ENCODE measurements at places on chromosomes 13 and 19.

DNA sequence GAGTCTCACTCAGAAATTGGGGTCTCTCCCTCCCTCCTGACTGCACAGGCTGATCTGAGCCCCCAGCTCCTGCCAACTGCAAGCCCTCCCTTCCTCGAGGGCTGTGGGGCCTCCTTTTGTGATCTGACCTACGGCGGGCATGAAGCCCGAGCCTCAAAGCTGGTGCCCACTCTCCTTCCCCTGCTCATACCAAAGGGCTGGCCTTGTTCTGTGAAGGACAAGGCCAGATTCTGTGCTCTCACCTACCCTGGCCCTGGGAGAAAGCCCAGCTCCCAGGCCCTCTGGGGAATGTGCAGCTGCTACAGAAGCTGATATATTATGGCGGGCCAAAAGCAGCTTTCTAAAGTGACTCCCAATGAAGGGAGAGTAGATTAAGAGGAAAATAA, 9.0 kb upstream of the ECH1 start:
- DNase-seq: no peak

- no peak for DNase-seq
Measured at GRCh38 chr19:679418-680286, 3.5 kb downstream of the FSTL3 start.

DNA sequence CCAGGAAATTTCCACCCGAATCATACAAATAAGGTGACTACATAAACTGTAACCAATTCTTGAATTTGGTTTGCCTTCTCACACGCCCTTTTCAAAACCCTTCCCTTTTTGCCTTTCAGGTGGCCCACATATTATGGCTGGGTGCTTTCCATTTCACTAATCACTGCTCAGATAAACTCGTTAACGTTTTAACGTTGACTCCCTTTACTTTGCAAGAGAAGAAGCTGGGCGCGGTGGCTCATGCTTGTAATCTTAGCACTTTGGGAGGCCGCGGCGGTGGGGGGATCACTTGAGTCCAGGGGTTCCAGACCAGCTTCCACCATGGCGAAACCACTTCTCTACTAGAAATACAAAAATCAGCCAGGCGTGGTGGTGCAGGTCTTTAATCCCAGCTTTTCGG, 19.8 kb upstream of the ZNF91 start:
- no peak for DNase-seq

DNA sequence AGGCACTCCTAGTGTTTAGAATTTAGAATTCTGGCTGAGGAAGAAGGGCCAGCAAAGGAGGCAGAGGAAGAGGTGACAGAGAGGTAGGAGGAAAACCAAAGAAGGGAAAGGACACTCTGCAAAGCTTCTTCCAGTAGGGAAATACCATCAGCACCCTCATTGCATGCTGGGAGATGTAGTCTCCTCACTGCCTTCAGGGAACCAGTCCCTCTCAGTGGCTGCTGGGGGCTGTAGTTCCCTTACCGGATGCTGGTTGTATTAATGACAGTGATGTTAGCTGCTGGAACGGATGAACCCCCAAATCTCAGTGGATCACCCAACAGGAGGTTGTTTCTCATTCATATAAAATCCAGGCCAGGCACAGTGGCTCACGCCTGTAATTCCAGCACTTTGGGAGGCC, 10.1 kb downstream of the GRIN2D start:
- no peak for DNase-seq

- no peak for DNase-seq
Measured at GRCh38 chr19:56504581-56504980, 3.1 kb upstream of the ZNF471 start.

DNA sequence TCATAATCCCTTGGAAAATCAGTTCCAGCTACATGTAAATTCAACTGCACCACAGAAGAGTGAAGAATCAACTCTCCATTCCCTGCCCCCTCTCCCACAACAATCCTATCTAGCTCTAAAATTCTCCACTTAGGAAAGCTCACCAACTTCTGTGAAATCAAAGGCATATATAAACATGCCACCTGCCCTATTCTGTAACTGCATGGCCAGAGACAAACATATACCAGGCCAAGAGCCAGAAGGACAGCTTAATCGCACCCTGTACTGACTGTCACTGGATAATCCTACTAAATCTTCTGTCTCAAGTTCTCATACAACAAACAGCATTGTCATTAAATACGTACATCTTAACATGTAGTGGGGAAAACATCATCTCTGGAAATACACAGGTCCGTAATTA, 58.2 kb upstream of the EEF1AKMT1 start:
- DNase-seq: no peak

DNA sequence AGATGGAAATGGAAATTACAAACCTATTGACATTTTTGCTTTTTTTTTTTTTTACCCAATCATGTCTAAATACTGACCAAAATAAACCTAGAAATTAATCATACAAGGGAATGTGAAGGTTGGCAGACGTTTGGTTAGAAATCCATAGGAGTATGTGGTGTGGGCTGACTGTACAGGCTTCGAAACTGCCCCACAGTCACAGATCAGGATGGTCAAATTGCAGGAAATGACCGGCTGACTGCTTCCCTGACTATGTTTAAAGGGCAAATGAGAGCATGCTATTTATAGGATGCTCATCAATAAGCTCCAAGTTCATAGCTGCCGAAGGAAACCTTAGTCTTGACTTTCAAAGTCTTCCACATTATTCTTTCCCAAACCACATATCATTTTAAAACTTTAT, 118.4 kb downstream of the COG6 start:
- DNase-seq: no peak

DNA sequence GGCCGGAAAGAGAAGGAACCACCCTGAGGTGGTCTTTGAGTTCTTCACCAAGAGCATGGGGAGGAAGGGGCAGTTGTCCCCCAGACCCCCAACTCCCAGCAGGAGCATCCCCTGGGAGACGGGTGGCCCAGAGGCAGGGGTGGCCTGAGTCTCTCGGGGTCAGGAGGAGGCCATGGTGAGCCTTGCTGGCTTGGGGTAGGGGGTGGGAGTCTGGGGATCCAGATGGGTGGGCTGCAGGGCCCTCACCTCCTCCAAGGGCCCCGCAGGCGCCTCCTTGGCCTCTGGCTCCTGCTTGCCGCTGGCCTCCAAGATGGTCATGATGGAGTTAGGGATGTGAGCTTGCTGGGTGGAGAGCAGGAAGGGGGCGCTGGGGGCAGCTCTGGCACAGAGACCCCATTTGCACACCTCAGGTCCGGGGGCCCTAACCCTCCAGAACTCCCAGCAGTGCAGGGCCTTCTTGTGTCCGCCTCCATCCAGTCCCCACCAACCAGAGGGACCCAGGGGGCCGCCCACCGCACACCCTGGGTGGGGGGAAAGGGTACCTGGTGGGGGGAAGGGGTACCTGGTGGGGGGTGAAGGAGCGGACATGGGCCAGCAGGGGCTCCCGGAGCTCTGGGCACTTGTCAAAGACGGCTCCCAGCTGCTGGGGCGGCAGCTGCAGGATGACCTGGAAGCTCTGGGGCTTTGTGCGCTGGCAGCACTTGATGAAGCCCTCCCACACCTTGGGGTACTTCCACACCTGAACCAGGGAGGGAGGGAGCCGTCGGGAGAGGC, 1.3 kb upstream of the RSPH6A start:
- DNase-seq: no peak

GRCh38 chr19:40521276-40521675, 54.5 kb downstream of the SPTBN4 start:
- DNase-seq: no peak

GRCh38 chr19:46967578-46968032, 52.0 kb upstream of the NPAS1 start:
- no peak for DNase-seq
